Caco-2 (cell line): ENCODE measurements at places on chromosomes 7 and 10. TPM values are rescaled to one million over a fixed set of nuclear protein-coding genes. Genes with fewer than 3 reads are reported as not detected.

GJD4 gene
- total RNA-seq: 0.18 TPM in 1 of 2 replicates, not detected in the other

RET gene
- total RNA-seq: not detected in 2 replicates

CDCA7L gene
- total RNA-seq: 15.2 and 19.1 TPM in 2 replicates

DKK1 gene
- total RNA-seq: 1,709 and 1,866 TPM in 2 replicates

ZNF3 gene
- total RNA-seq: 37.8 and 41.1 TPM in 2 replicates

PTF1A gene
- total RNA-seq: not detected in 2 replicates

SP8 gene
- 13.2 and 13.3 TPM in 2 replicates for total RNA-seq

APBB1IP gene
- total RNA-seq: 0.14 and 0.16 TPM in 2 replicates

FKBP6 gene
- not detected in 2 replicates for total RNA-seq

TUBB8 gene
- total RNA-seq: 0.37 TPM in 1 of 2 replicates, not detected in the other

CYP26A1 gene
- 0.82 and 0.93 TPM in 2 replicates for total RNA-seq

MYO1G gene
- total RNA-seq: 0.19 and 0.36 TPM in 2 replicates

ZNF804B gene
- not detected in 2 replicates for total RNA-seq

CPED1 gene
- 0.23 and 0.56 TPM in 2 replicates for total RNA-seq

FAM20C gene
- 34.0 and 37.6 TPM in 2 replicates for total RNA-seq

ZNF33A gene
- total RNA-seq: 33.9 and 36.3 TPM in 2 replicates

TEX47 gene
- total RNA-seq: not detected in 2 replicates

GHRHR gene
- total RNA-seq: not detected in 2 replicates

TMEM184A gene
- 16.5 and 22.0 TPM in 2 replicates for total RNA-seq

RHBDD2 gene
- 50.1 and 55.6 TPM in 2 replicates for total RNA-seq

SPDYE16 gene
- 0.34 and 0.44 TPM in 2 replicates for total RNA-seq

INMT gene
- 2.2 and 3.3 TPM in 2 replicates for total RNA-seq

HECTD2 gene
- 1.5 and 2.0 TPM in 2 replicates for total RNA-seq

PDE6C gene
- total RNA-seq: not detected in 2 replicates

ADIRF gene
- 0.49 TPM in 1 of 2 replicates, not detected in the other for total RNA-seq

PPP1R17 gene
- not detected in 2 replicates for total RNA-seq

PRKAR2B gene
- total RNA-seq: 0.07 and 0.12 TPM in 2 replicates

FAM180A gene
- not detected in 2 replicates for total RNA-seq

EFCAB10 gene
- total RNA-seq: not detected in 2 replicates

ZNF107 gene
- 12.0 and 13.0 TPM in 2 replicates for total RNA-seq

ZNF777 gene
- total RNA-seq: 20.8 and 22.7 TPM in 2 replicates

HOXA2 gene
- 1.5 and 1.8 TPM in 2 replicates for total RNA-seq

TBXAS1 gene
- 1.2 and 1.6 TPM in 2 replicates for total RNA-seq

DENND2A gene
- total RNA-seq: 0.67 and 0.95 TPM in 2 replicates

GNAT3 gene
- not detected in 2 replicates for total RNA-seq

ADAMTS14 gene
- not detected in 2 replicates for total RNA-seq

C10orf67 gene
- total RNA-seq: not detected in 2 replicates

GRID1 gene
- total RNA-seq: 6.9 and 8.0 TPM in 2 replicates

NXPH1 gene
- 1.2 and 3.1 TPM in 2 replicates for total RNA-seq

IKZF5 gene
- total RNA-seq: 10.4 and 11.6 TPM in 2 replicates

ACTL6B gene
- not detected in 2 replicates for total RNA-seq

RBM20 gene
- 0.35 and 0.36 TPM in 2 replicates for total RNA-seq

TAS2R5 gene
- 1.7 TPM in 2 replicates for total RNA-seq

SEMA3C gene
- total RNA-seq: 25.8 and 32.1 TPM in 2 replicates

AKR1C4 gene
- total RNA-seq: 0.25 and 0.28 TPM in 2 replicates

ABCC2 gene
- 128 and 129 TPM in 2 replicates for total RNA-seq

C10orf53 gene
- not detected in 2 replicates for total RNA-seq

ITPRID1 gene
- total RNA-seq: 0.09 and 0.26 TPM in 2 replicates
